Posterior vena cava (tissue), 2 donors: ENCODE measurements at places on chromosomes 2 and 18.

- no peak for DNase-seq
Measured at GRCh38 chr2:195683174-195683573, 26.1 kb downstream of the SLC39A10 start.

- DNase-seq, result no peak
Measured at GRCh38 chr2:66962716-66963115, 434.4 kb upstream of the ETAA1 start.

DNA sequence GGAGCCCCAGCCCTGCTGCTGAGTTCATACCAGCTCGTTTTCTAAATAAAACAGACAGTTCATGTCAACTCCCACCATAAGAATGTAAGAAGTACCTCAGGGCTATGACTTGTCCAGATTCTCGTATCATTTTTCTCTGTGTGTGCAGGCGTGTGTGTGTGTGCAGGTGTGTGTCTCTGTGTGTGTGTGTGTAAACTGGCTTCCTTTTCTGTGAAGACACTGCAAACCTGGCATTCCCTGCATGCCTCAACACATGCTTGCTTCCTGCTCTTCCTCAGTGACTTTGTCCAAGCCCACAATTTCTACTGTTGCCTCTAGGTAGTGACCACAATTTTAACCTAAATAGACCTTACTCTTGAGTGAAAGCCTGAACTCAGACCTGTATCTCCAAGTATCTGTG, 879.0 kb downstream of the SLC4A3 start:
- DNase-seq, result no peak

- DNase-seq, result no peak
Measured at GRCh38 chr18:22283397-22283796, 114.0 kb downstream of the GATA6 start.

DNA sequence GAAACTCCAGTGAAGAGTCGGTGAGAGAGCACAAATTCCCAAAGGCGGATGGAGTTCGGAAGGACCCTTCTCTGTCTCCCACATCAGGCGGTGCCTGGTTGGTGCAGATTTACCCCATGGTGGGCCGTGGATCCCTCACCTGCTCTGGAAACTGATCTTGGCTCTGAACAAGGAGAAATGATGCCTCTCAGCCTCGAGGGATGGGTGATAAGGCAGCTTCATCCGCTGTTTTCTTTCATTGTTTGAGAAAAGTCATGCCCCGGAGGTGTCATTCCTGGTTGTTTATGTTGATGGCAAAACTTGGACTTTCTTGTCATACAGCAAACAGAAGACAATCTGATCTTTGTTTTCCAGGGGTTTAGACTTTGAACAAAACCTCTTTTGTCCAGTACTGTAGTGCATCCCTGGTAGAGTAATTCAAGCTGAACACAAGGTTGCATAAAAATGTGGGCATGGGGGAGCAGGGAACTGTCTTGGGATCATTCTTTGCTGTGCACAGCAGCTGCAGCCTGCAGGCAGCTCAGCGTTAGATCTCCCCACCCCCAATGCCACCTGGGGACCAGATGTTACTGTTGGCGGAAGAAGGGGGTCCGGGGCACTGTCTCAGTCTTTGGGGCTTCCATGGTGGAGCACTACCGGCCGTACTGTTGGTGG, 81.3 kb downstream of the NFATC1 start:
- DNase-seq, result peak; percentile 44

- no peak for DNase-seq
Measured at GRCh38 chr2:157329524-157329923, 3.9 kb upstream of the ERMN start.

GRCh38 chr2:124264551-124265091, 239.5 kb downstream of the CNTNAP5 start:
- DNase-seq, result no peak

DNA sequence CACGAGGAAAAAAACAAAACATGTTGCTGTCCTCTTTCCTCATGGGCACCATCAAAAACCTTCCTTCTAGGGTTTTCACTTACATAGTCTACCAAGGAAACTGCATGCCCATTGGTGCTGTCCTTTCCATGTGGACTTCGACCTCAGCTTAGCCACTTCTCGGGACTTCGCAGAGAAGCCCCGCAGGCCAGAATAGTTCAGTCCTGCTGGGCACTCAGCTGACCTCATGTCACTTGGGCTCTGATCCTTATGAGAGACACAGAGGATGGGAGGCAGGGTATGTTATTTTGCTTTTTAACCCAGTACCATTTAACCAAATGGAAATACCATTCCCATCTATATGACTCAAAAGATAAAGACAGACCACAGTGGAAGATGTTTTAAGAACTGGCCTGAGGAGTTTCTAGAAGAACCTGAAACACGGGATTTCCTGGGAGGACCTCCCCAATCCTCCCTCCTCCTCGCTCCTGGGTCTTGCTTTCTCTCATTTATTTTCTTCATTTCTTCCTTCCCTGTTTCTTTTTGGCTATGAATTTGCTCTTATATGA, 28.4 kb downstream of the AAK1 start:
- no peak for DNase-seq

- DNase-seq, result no peak
Measured at GRCh38 chr18:75167759-75168618, 41.0 kb downstream of the PTGR3 start.

GRCh38 chr18:49846718-49847470, 33.6 kb upstream of the ACAA2 start:
- peak; percentile 55 for DNase-seq

DNA sequence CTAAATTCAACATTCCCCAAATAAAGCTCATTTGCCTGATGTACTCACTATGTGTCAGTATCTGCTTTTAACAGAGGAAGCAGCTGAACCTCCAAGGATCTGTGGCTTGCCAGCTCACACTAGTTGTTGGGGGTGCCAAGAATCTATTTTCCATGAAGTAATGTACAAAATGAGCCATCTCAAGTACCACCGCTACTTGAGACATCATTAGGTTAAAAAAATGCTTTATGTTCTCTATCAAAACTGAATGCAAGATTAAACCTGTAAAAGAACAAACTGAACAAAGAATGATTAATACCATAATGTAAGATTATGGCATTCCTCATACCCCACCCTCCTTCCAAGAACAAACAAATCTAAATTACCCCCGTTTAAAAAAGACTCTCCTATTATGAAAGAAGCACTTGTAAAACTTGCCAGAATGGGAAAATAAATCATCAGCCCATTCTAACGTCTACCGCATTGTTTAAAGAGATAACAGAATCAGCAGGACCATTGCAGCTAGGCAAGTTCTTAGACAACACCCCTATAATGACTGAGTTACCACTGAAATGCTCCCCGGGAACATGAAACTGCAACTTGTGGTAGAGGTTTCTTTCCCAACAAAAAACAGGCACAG, 471.6 kb downstream of the DLGAP1 start:
- DNase-seq, result no peak

DNA sequence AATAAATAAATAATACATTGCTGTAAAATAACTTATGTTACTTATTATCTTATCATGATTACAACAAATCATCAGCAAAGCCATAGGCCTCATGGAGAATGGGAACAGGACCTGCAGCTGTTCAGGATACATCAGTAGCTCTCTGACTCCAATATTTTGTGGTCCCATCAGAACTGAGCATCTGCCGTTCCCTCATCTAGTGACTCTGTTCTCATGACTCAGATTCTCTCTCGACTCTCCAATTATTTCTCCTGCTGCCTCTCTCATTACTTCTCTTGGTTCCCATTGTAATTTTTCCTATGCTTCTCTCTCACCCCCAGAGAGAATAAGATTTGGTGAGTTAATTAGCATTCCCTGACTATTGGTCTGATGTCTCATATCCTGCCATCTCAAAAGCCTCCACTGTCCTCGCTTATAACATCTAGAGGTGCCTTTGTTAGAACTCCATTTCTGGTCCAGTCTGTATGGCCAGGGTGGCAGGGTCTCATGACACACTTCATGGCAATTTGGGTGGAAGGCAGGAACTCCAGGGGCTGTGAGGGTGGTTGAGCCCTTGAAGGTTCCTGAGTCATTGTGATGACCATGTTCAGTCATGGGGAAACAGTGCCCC, 78.0 kb upstream of the TANC1 start:
- DNase-seq, result no peak

DNA sequence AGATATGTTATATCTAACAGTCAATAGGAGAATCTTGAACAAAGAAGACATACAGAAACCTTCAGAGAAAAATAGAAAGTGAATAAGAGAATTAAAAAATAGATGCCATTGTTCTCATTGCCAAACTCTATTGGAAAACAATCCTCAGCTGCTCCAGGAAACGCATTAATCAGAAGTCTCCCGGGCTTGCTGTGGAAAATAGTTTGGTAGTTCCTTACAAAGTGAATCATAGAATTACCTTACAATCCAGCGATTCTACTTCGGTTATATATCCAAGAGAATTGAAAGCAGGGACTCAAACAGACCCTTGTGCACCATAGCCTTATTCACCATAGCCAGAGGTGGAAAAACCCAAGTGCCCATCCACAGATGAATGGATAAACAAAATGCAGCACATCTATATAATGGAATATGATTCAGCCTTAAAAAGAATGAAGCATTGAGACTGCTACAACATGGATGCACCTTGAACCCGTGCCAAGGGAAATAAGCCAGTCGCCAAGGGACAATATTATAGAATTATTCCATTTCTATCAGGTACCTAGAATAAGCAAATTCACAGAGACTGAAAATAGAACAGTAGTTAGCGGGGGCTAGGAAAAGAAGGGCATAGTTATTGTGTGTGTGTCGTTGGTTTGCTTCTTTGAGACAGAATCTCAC, 21.9 kb upstream of the CHRNA1 start:
- no peak for DNase-seq

DNA sequence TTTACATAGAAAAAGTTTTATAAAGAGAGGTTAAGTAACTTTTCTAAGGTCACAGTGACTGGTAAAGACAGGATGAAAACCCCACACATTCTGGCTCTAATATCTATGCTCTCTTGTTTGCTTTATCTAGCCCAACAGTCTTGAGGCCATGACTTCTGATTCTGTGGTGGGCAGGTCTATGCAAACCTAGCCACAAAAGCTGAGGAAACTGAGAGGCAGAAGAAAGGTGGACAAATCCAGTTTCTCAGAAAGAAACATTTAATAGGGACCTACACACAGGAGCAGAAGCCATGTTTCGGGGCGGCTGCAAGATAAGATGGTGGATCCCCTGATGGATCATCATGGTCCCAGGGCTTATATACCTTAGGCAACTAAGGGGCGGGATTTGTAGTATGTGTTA, 21.8 kb downstream of the HSPD1 start:
- no peak for DNase-seq

DNA sequence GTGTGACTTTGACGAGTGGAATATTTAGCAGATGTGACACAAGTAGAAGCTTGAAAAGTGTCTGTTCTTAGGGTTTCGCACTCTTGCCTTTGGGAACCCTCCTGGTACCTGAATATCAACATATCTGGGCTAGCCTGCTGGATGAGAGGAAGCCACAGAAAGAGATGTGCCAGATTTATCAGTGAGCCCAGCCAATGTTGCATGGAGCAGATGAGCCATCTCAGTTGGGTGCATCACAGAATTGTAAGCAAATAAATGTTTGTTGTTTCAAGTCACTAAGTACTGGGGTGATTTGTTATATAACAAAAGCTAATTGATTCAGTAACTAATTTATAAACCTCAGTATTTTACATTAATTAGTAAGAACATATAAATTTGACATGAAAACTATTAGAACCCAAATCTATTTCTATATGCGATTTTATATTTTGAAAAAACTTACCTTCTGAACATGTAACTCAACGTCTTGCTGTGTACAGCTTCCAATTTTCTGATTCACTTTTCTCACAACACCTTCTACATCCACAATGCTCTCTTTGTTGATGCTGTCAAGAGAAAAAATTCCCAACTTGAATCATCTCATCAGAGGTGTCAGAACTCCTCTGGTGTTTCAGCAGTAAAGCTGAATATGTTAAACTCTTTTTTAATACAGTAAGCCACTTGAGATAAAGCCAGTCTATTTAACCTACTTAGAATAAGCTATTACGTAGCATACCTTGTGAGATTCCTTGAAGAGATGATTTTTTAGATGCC, 42.3 kb downstream of the DARS1 start:
- DNase-seq, result no peak

DNA sequence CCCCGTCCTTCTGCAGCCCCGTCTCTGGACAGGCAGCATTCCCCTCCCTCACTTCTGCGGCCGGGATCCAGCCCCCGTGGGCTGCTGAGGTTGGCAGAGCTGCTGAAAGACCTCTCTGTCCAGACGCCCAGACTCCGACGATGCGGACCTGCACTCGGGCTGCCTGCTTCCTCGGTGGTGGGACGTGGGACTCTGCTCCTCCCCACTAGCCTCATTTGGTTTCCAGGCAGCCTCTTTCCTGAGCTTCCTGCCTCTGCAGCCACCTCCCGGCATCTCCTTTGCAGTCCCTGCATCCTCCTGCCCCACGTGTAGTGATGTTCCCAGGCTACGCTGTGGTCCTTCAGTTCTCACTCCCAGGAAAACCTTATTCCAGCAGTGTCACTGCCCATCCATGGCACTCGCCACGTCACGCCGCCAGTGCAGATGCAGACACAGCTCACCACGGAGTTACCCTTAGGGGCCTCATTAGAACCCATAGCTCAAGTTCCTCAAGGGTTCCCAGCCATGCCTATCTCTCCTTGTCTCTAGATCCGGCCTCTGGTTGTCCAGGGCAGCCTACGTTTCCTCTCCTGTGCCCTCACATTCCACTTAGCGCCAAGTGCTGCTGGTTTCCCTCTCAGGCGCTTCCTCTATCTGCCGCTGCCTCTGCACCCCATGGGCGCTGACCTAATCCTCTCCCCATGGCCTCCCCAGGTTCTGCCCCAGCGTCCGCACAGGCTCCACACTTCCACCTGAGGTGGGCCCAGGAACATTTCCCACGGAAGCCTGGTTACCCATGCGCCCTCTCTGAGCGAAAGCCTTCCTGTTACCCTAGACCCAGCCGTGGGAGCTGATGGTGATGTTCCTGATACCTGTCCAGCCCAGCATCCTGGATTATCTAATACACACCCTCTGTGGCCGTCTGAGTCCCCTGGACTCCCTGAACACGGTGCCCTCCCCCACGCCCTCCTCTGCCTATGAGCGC, 318.3 kb upstream of the MYT1L start:
- peak; percentile 62 for DNase-seq

GRCh38 chr2:172100935-172101820, 1.5 kb downstream of the DLX2 start:
- DNase-seq, result no peak
